ENCODE measurements at places on chromosomes 2 and 18.

- DNase-seq, result no peak
Observed at GRCh38 chr18:245282-245847, 22.5 kb downstream of the THOC1 start.

DNA sequence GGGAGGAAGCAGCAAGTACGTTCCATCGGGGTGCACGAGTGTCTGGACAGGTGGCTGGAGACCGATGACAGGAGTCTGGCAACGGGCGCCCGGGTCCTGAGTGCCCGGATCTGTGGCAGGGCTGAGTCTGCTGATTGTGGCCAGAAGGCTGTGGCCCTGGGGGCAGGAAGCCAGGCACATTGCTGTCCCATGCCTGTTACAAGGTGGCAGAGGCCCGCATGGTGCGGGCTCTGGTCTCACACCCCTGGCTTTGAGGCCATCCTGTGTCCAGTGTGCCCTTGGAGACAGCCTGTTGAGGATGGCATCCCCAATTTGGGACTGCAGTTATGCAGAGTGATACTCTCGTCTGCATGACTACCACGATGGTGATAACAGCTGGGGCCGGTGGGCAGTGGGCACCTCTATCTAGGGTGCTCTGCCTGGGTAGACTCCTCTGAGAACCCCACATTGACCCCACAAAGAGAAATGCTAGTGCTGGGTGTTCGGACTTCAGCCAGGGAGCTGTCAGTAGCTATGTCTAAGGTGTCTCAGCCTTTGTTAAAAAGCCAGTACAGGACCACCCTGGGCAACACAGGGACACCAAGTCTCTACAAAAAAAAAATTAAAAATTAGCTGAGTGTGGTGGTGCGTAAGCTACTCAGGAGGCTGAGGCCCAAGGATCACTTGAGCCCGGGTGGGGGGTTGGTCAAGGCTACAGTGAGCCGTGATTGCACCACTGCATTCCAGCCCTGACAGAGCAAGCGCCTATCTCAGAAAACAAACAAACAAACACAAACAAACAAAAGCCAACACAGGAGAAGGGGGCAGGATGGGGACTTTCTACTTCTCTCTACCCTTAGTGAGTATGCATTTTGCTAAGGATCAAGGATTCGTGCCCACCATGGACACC is 88.3 kb downstream of the RHOB start:
- no peak for DNase-seq

DNA sequence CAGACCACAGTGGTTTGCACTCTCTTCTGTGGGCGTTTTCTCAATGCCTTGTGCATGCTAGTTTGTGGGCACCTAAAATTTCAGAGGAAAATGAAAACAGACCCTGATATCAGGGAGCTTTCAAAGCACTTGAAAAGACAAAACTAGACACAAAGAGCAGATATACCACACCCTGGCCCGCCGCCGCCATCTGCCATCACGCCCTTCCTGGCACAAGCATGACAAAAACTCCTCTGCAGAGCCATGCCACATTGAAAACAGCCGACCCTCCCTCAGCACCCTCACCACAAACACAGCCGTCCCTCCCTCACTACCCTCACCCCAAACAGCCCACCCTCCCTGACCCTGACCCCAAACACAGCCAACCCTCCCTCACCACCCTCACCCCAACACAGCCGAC is 84.8 kb upstream of the RAB6C start:
- no peak for DNase-seq

DNA sequence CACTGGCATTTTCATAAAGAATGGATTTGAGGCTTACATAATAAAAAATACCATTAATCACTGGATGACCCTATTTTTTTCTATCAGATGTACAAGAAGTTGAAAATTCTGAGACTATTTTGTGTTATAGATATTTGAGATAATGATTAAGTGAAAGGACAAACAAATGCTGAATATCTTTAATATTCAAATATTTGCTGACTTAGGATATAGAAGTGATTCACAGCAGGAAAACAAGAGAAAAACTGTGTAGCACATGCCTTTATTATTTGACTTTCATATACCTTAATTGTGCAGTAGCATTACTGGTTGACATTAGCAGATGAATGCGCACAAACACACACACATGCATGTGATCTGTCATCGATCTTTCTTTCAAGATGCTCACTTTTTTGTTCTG is 766.5 kb downstream of the SATB2 start:
- DNase-seq, result no peak

GRCh38 chr2:186716899-186717298 is 23.0 kb downstream of the FAM171B start:
- no peak for DNase-seq

DNA sequence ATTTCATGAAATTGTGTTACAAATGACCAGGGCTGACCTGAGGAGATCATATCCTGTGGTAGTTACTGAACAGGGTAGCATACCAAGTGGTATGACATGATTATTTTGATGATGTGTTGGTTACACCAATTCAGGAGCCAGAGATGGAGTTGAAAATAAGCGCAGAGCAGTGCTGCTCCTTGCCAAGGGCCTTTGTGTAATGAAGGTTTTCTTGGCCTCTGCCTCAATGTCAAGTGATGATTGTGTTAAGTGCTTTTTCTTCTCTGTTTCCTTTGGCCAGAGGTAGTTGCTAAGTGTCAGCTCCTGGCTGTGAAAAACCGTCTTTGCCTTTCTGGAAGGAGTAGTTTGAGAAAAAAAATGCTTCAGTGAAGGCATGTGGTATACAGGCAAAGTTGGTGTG is 131.2 kb downstream of the CERS6 start:
- no peak for DNase-seq
